ENCODE measurements at places on chromosomes 1 and 21.

DNA sequence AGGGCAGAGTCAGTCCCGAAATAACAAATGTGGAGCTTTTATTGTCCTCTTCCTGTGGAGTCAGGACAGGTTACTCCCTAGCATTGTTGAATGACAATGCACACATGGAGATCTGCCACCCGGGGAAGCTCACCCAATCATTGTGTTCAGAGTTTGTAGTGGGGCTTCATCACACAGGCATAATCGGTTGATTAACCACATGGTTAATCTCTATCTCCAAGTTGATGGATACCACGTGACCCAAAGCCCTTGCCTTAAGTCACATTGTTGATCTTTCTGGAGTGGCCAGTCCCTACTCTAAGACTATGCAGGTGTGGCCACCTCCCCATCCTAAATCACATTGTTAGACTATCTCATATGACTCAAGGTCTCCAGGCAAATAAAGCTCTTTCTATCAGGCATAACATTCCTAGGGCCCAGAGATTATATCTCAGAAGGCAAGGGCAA is 2.6 kb upstream of the C1orf141 start:
- DNase-seq, result no peak

DNA sequence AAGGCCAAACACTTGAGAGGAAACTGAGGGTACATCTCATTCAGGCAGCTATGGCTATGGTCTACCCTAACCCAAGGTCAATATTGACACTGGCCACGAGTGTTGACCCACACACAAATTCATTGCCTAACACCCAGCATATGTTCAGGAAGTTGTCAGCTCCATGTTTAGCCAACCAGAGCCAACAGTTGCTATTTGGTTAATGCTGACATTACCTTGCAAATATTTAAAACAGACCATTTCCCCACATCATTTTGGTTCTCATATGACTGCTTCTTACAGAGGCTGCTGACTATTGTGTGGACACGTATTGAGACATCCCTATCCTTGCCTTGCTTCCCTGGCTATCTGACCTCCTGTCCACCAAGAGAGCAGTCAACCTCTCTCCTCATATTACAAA is 97.3 kb downstream of the LMX1A start:
- no peak for DNase-seq

DNA sequence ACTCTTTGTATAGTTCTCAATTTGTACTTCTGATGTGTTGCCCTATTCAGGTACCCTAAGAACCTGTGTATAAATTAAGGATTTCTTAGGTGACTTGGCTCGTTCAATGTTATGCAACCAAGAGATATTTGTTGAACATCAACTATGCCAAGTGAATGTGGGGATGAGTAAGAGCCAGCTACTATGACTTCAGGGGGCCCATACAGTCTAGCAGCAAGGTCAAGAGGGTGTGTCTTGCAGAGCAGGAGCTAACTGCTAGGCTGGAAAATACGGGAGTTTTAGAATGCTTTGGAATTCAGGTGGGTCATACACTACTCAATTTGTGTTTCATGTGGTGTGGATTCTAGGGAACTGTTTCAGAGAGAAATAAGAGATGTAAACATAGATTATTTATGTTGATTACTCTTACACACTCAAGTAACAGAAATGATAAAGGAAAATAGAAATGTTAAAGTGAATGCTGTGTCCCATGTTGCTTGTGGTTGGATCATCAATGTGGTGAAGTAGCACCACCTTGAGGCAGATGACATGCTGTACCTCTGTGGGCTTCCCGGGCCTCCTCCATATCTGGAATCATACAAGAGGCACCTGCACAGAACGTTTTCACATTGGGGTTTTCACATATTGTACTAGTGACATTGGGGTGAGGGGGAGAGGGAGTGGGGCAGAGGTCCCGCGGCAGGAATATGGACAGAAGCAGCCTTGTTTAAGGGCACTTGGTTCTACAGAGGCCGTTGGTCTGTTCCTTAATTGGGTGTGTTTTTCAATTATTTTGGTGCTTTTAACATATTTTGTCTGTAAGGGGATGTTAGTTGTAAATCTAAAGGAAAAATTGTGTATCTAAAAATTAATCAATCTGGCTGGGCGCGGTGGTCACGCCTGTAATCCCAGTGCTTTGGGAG is 12.4 kb downstream of the ARPC5 start:
- no peak for DNase-seq

- DNase-seq, result no peak
These were observed 467.4 kb upstream of the VAMP3 start for GRCh38 chr1:7303554-7304317.

- DNase-seq, result no peak
These were observed 114.8 kb downstream of the KCNK1 start for GRCh38 chr1:233728721-233729120.

DNA sequence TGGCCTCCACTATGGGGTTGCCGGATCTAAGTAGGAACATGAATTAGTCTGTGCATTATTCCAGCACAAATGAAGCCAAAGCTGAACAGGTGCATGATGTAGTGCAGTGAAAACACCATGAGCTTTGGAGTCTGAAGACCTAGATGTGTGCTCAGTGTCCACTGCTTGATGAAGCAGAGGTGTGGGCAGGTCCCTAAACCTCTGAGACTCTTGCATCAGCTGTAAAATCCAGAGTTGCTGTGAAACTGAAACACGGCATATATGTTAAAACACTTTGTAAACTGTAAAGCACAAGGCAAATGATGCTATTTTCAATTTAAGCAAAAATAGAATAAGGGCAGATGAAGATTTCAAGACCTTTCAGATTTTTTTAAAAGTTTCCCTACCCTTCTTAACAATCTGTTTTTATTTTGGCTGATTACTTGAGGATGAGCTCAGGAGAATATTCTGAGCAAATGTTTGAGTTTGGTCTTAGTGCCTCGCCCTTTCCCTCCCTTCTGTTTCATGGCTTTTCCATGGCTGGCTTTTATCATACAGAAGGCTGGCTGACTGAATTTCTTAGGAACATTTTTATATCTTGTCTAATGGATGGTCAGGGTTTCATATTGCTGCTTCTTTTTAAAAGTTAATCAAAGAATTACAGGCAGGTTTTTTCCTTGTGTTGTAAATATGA is 221.8 kb downstream of the NTNG1 start:
- DNase-seq, result no peak
